Uterus (tissue), 4 donors: ENCODE measurements at places on chromosomes 5 and 9.

DNA sequence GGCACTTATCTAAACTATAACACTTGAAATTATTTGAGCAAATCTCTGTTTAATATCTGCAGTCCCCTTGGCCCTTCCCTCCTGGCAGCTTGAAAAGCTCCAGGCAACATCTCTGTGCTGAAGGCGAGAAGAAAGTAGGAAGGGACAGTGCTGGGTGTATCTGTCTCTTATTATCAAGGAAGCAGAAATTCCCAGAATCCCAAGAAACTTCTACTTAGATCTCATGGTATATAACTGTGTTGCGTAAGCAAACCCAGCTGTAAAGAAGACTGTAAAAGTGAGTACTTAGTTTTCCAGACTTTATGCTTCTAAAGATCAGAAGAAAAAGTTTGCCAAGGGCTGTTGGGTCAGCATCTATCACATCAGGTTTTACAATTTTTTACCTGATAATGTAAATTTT, 1869.8 kb downstream of the MAT2B start:
- no peaks in the 10 kb centered on the region for H3K4me1 ChIP-seq
- no peaks in the 10 kb centered on the region for H3K27me3 ChIP-seq
- DNase-seq: no peak
- H3K4me3 ChIP-seq: no peak overlapping the region
- no peak overlapping the region for H3K27ac ChIP-seq

DNA sequence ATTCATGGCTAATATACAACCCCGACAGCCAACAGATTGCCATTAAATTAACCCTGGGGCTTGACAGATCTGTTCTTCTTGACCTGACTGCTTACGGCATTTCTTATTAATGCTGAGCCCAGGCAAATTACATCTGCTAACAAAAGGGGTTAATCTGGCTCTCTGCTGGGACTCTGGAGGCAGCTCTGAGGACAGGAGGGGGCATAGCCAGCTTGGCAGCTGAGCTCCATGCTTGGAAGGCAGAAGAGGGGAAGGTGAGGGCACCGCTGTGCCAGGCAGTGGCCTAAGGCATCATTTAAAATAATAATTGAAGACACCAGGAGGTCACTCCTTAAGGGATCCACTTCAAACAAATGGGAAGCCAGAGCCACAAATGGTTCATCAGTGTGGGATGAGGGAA, 126.0 kb upstream of the GPR151 start:
- H3K4me3 ChIP-seq: no peak overlapping the region
- no peak for DNase-seq
- H3K27ac ChIP-seq: no peak overlapping the region
- H3K27me3 ChIP-seq: no peaks in the 10 kb centered on the region
- H3K4me1 ChIP-seq: no peaks in the 10 kb centered on the region
- no peaks in the 10 kb centered on the region for H3K36me3 ChIP-seq

GRCh38 chr5:72055636-72056035, 51.6 kb upstream of the MAP1B start:
- no peaks in the 10 kb centered on the region for H3K27me3 ChIP-seq
- DNase-seq: no peak
- no peak overlapping the region for H3K27ac ChIP-seq
- H3K36me3 ChIP-seq: no peaks in the 10 kb centered on the region

DNA sequence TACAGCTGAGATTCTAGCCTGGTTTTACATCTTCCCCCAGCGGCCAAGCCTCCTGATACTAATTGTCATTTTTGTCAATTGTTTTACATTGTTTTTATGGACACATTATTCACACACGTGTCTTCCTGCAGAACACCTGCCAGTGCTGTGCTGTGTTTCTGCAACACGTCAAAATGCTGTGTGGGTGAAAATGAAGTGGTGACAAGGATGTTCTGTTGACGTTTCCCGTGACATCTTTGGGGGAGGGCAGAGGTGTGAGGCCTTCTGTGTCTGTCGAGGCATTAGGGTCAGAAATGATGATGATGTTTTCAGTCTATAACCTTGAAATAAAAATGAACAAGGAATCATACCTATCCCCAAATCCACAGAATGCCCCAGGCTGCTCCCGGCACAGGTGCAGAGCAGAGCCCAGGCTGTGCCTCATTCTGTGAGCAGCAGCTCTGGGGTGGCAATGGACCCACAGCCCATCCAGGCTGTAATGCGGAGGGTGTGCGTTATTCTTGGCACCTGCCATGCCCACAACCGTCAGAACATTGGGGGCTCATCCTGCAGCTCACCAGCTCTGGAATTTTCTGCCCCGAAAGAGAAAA, 23.6 kb upstream of the CEP72 start:
- no peak overlapping the region for H3K4me3 ChIP-seq
- no peaks in the 10 kb centered on the region for H3K4me1 ChIP-seq
- no peaks in the 10 kb centered on the region for H3K36me3 ChIP-seq
- no peaks in the 10 kb centered on the region for H3K27me3 ChIP-seq
- DNase-seq: no peak

- no peak for DNase-seq
- H3K4me1 ChIP-seq: no peaks in the 10 kb centered on the region
- no peaks in the 10 kb centered on the region for H3K27me3 ChIP-seq
- no peaks in the 10 kb centered on the region for H3K36me3 ChIP-seq
- H3K27ac ChIP-seq: no peak overlapping the region
Measured at GRCh38 chr5:38376404-38376803, 118.0 kb downstream of the EGFLAM start.

DNA sequence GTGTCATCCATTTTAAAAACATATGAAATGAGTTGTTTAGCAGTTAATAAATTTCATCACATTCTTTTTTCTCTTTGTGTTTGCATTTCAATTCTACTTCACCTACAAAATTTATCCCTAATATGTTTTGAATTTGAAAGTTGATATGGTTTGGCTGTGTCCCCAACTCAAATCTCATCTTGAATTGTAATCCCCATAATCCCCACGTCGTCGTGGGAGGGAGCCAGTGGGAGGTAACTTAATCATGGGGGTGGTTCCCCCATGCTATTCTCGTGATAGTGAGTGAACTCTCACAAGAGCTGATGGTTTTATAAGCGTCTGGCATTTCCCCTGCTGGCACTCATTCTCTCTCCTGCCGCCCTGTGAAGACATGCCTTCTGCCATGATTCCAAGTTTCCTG, 200.1 kb downstream of the EPB41L4A start:
- H3K27ac ChIP-seq: no peak overlapping the region
- H3K27me3 ChIP-seq: no peaks in the 10 kb centered on the region
- no peaks in the 10 kb centered on the region for H3K36me3 ChIP-seq
- H3K4me1 ChIP-seq: no peaks in the 10 kb centered on the region

GRCh38 chr5:122612901-122613300, 162.0 kb upstream of the SNX2 start:
- H3K4me3 ChIP-seq: no peak overlapping the region
- H3K27ac ChIP-seq: no peak overlapping the region
- no peak for DNase-seq

DNA sequence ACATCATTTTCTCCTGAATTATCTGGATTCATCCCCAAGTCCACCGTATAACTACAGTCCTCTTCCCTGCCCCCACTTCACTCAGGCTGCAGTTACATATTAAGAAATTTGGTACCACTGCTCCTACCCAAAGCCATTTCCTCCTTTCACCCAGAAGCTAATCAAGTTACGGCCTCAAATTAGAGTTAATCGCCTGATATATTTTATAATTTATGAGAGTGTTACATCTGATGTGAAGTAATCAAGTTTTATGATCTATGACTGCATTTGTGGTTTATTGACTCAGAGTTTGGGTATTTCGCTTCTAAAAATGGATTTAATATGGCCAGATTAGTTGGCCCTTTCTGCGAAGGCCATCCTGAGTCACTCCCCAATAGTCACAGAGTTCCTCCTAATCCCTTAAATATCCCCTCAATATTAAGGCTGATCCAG, 223.6 kb upstream of the KIF2A start:
- no peak overlapping the region for H3K4me3 ChIP-seq
- no peaks in the 10 kb centered on the region for H3K27me3 ChIP-seq
- no peak for DNase-seq
- no peak overlapping the region for H3K27ac ChIP-seq
- no peaks in the 10 kb centered on the region for H3K4me1 ChIP-seq

DNA sequence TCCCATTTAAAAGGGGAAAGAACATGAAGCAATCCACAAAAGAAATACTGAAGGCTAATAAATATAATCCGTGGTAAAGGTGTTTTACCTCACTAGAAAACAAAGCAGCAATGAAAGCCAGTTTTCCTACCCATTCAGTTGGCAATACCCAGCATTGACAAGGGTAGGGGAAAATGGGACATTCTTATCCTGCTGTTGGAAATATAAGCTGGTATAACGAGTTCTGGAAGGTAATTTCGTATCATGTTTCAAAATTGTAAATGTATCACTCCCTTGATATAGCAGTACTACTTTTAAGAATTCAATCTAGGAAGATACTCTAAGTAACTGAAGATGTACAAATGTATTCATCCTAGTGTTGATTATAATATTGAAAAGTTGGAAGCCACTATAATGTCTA, 22.9 kb upstream of the RALGPS1 start:
- DNase-seq: no peak
- H3K27me3 ChIP-seq: no peaks in the 10 kb centered on the region
- H3K4me3 ChIP-seq: no peak overlapping the region
- no peaks in the 10 kb centered on the region for H3K4me1 ChIP-seq
- no peak overlapping the region for H3K27ac ChIP-seq
- H3K36me3 ChIP-seq: no peaks in the 10 kb centered on the region

DNA sequence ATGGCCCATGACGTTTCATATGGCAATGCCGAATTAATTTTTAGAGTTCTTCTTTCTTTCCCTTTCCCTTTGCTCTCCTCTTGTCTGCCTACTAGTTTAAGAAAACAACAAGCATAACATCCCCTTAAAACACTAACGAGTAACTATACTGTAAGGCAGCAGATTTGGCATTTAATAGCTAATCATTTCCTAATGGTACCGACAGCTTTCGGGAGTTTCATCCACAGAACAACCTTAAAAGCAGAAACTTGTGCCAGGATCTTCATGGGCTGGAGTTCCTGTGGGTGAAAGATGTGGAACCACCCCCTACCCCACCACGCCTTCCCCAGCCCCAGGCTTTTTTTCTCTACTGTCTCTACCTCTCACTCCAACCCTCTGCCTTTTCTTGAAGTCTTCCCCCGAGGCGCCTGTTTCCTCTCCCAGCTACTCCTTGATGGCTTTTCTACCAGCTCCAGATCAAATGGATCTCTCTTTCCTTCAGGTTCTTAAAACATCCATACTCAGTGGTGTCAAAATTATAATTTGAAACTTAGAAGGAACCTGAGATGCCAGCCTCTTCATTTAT, 319.5 kb downstream of the PIK3R1 start:
- peak overlapping the region; percentile 80 for H3K27ac ChIP-seq
- H3K27me3 ChIP-seq: no peaks in the 10 kb centered on the region
- no peak for DNase-seq
- no peaks in the 10 kb centered on the region for H3K36me3 ChIP-seq

GRCh38 chr5:79135790-79136553, 24.4 kb downstream of the BHMT start:
- no peak overlapping the region for H3K27ac ChIP-seq
- H3K4me1 ChIP-seq: no peaks in the 10 kb centered on the region
- H3K27me3 ChIP-seq: no peaks in the 10 kb centered on the region
- H3K36me3 ChIP-seq: no peaks in the 10 kb centered on the region

DNA sequence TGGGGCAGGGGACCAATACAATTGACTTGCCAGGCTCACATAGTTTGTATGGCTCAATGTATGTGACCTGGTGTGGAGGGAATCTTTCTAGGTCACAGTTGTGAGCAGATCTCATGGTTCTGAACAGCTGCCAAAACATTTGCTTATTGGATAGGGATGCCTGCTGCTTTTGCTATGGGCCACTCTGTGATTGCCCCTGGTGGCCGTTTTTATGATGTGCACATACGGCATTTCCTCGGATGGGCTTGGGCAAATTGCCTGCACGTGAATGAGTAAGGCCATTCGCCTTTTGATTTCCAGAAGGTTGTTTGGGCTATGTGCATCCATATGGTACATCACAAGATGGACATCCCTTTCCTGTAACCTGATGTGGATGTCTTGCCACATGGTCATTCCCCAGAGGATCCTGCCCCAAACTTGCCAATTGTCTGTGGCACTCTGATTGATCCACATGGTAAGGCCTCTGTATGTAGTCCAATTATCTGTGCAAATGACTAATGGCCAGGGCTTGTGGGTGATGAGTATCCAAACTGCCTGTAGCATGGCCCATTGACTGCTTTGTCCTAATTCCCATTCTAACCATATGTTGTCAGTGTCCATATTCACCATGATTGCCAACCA, 10.7 kb upstream of the SLC22A4 start:
- no peak overlapping the region for H3K27ac ChIP-seq
- no peaks in the 10 kb centered on the region for H3K27me3 ChIP-seq
- H3K4me3 ChIP-seq: no peak overlapping the region
- no peaks in the 10 kb centered on the region for H3K4me1 ChIP-seq
- H3K36me3 ChIP-seq: no peaks in the 10 kb centered on the region
- DNase-seq: peak; percentile 43

DNA sequence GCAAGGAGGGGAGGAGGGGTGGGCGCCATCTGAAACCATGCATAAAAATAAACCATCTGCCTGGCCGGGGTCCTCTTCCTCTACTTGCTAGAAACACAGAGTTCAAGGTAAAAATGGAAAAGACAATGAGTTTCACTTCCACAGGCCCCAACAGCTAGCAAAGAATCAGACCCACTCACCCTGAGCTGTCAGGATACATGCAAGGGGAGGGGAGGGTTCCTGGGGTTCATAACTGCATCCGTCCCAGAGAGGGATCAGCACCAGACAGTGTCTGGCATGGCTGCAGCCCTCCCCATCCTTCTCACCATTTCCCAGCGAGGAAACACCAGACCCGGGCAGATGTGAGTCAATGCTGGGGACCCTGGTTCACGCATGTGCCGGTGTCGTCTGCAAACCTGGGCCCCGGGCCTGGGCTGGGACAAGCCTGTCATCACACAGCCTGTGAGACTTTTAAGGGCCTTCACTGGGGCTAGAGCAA, 55.4 kb downstream of the SEMA4D start:
- H3K4me3 ChIP-seq: no peak overlapping the region
- no peaks in the 10 kb centered on the region for H3K4me1 ChIP-seq
- no peaks in the 10 kb centered on the region for H3K27me3 ChIP-seq
- no peak for DNase-seq
- H3K27ac ChIP-seq: no peak overlapping the region

DNA sequence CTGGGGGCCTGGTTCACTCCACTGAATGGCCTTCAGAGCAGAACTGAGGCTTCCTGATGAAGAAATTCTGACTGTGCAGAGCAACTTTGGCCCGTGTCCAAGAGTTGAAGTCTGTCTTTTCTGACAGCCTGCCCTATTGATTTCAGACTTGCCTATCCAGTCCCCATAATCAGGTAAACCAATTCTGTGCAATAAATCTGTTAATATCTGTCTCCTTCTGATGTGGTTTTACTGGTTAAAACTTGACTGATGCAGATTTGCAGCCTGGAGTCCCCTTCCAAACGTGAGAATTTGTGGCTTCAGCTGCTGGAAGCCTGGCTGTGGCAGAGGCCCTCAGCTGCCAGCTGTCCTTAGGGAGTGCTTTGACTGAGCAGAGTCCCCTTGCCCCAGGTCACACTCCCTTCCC, 283.9 kb upstream of the ANKRD55 start:
- H3K27me3 ChIP-seq: no peaks in the 10 kb centered on the region
- H3K4me1 ChIP-seq: no peaks in the 10 kb centered on the region
- no peak overlapping the region for H3K27ac ChIP-seq
- H3K4me3 ChIP-seq: no peak overlapping the region
- H3K36me3 ChIP-seq: no peaks in the 10 kb centered on the region
